Smooth muscle cell of the brain vasculature (primary cell): ENCODE measurements at places on chromosomes 1 and 21.

DNA sequence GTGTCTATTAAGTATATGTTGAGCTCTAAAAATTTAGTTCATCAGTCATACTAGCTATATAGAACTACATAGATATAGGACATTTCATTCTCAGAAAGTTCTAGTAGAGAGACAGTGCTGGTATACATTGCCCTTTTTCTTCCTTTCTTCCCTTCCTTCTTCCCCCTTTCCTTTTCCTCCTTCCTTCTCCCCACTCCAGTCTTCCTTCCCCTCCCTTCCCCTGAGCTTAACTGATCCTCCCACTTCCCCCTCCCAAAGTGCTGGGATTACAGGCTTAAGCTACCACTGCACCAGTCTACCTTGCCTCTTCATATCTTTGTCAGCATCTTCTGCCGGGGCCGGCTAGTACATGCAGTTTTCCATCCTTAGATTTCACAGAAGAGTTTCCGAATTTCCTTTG, 12.1 kb downstream of the THRAP3 start:
- DNase-seq = no peak

DNA sequence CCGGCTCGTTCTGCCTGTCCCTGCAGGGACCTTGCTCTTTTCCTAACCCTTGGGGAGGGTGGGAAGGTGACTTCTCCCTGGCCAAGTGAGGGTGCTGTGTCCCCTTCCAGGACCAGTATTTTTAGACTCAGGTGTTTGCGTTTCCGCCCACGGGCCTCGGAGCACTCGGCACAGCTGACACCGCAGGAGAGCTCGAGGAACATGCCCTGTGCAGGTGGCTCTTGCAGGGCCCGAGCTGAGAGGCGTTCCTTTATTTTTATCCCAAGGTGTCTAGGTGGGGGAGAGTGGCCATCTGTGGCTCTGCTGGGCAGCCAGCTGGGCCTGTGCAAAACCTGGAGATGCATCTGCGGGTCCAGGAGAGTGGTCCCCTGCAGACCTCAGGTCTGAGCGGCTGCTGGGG, 16.0 kb downstream of the PLCH2 start:
- DNase-seq = no peak

DNA sequence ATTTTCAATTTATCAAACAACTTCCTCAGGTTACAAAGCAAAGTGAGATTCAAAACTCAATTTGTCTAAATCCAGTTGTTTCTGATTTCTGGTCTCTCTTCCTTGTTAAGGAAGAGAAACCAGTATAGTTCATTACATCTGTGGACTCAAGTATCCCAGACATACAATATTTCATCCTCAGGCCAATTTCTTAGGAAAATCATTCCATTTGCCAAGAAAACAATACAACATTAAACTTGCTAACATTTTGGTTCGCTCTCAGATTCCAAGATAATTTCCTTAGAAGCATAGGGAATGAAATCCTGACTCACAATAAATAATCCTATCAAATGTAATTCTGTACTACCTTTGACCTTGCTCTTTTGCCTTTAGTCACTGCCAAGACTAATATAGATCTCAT, 11.2 kb upstream of the TTLL7 start:
- DNase-seq = no peak

GRCh38 chr1:162485236-162485635, 12.4 kb upstream of the UHMK1 start:
- DNase-seq = no peak

DNA sequence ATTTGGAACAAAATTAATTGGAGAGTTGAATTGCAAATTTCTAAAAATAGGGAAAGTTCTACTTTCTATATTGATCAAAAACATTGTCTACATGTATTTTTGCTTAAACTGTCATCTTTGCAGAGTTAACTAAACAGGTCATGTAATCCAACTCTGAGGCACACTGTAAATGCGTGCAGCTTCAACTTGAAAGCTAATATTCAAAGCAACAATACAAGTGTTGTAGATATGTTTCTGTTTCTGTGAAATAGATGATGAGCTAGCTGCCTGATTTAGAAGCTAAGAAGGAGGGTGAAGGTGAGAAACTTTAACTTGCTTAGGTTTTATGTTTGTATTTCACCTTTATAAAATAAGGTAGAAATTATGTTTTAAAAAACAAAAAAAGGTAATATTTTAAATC, 77.2 kb downstream of the IVNS1ABP start:
- DNase-seq = no peak

DNA sequence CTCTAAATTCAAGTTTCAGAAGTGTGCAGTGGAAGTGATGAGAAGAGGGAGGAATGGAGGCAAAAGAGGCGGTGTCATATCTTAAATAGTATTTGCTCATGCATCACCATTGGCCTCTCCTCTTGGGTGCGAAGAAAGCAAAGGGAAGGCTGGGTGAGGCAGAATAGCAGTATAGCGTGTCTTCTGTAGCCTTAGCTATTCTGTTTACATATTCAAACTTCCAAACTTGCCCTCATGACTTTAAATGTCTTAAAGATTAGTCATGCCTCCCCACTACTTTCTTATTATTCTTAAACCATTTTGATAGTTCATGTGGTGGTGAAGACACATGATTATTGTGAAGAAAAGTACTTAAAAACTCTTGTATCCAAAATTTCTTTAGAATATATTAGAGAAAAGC, 104.6 kb upstream of the TENT5C start:
- no peak for DNase-seq

- DNase-seq = no peak
Observed at GRCh38 chr1:222933273-222933672, 118.4 kb downstream of the DISP1 start.

DNA sequence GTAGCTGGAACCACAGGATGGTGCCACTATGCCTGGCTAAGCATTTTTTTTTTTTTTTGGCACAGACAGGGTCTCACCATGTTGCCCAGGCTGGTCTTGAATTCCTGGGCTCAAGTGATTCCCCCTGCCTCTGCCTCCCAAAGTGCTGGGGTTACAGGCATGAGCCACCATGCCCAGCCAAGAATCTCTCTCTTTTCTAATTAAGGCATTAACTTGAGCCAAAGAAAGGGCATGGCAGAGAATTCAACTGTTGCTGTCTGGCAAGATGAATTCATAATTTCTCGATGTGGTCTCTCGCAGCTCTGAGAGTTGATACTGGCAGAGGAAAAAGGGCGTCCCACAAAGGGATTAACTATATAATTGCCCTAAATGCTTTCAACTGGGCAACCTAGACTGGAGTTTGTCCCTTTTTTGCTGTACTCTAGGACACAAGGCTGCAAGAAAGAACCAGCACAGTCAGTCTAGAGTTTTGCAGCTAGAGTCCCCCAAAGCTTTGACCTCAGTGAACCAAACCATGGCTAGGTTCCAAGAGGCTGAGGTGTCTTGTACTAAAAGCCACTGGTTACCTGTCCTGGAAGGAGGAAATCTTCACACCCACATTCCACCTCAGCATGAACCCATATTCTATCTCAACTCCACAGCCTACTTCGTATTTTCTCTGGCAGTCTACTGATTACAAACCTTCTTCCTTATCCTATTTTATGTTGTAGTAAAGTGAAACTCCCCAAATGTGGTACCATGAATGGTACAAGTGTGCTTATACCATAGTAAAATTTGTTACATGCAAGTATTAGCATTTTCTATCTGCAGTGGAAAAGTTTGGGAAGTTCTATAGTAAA, 51.2 kb downstream of the OPTC start:
- no peak for DNase-seq

GRCh38 chr1:1669468-1670440, 10.9 kb upstream of the CDK11B start:
- DNase-seq = no peak

GRCh38 chr1:43001434-43001833, 42.8 kb upstream of the SLC2A1 start:
- no peak for DNase-seq
